Stimulated activated CD8-positive, alpha-beta memory T cell treated with anti-CD3 and anti-CD28 coated beads, Interleukin-7, amount 100 ng/mL, for 48 hours (primary cell): ENCODE measurements at places on chromosomes 3 and 15.
A peak's percentile ranks its signal among the peaks of the same experiment; 100 is the strongest.

GRCh38 chr3:131079086-131079485, 52.4 kb downstream of the NEK11 start:
- DNase-seq = no peak

DNA sequence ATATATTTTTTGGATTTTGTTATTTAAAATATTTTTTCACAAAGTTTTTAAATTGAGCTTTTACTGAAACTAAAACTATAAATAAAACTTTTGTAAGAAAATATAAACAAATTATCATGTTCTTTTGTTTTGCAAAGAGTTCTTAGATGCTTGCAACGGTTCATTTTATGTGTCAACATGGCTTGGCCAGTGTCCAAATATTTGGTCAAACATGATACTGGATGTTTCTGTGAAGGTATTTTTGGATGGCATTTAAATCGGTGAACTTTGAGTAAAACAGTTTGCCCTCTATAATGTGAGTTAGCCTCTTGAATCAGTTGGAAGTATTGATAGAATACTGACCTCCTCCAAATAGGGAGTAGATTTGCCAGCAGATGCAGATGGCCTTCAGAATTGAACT, 612.6 kb upstream of the NECTIN3 start:
- no peak for DNase-seq

DNA sequence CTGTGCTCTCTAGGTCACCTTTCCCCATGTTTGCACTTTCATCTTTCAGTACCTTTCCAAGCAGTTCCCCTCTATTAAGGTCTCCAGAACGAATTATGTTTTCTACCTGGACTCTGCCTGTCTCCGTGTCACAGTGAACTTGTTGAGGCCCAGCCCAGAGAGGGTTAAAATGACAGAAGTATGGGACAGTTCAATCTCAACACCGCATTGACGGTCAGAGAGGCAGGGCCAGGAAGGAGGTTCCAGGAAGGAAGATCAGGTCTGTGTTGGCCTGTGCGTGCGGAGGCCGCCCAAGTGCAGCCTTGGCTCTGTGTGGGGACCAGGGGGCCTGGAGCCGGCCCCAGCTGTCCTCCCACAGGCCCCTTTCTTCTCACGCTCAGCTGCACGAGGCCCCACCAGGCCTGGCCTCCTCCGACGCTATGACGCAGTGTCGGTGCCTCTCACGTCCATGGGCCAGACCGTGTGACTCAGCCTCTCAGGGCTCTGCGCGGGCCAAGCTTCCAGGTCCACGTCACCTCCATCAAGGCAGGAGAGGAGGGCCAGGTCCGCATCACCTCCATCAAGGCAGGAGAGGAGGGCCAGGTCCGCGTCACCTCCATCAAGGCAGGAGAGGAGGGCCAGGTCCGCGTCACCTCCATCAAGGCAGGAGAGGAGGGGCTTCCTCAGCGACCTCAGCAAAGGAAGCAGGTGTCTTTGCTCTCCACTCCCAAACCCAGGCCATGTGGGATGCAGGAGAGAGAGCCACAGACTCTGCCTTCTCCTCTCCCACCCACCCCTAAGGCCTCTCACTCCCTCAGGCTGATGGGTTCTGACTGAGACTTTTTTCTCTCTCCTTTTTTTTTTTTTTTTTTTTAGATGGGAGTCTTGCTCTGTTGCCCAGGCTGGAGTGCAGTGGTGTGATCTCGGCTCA, 83.1 kb downstream of the CPN2 start:
- DNase-seq = no peak

GRCh38 chr15:53457479-53457878, 302.0 kb downstream of the WDR72 start:
- no peak for DNase-seq

GRCh38 chr3:4409415-4409814, 57.7 kb downstream of the SUMF1 start:
- DNase-seq = peak; percentile 29

DNA sequence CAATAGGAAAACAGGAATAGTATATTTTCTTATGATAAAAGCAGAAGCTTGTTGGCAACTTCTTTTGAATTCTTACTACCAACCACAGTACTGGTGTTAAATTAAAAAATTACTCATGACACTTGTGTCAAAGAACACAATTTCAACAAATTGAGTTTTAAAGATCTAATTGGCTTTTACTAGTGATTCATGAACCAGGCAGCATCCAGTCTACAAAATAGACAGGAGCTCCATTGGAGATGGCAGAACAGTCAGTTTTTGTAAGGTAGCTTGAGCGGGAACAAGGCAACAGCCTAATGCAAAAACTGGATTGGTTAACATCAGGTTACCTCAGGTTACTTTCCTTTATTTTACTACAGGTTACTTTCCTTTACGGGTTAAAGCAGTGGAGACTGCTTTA, 181.3 kb upstream of the THBS1 start:
- no peak for DNase-seq

DNA sequence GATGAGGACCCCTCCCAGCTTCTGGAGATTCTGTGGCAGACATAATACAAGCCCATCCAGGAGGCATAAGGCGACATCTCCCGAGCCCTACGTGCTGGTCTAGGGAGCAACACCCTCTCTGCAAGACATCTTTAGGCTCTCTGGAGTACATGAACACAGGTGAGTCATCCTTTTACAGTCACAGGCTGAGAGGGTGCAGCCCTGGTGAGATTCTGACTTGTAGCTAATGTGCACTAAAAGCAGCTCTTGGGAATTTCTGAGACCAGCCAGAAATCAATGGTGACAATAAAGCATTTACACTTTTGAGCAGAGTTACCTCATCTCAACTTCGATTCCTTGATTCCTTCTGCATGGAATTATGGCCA, 131.1 kb downstream of the XXYLT1 start:
- no peak for DNase-seq

- DNase-seq = no peak
These were observed 65.3 kb downstream of the MESD start for GRCh38 chr15:80924278-80924677.

DNA sequence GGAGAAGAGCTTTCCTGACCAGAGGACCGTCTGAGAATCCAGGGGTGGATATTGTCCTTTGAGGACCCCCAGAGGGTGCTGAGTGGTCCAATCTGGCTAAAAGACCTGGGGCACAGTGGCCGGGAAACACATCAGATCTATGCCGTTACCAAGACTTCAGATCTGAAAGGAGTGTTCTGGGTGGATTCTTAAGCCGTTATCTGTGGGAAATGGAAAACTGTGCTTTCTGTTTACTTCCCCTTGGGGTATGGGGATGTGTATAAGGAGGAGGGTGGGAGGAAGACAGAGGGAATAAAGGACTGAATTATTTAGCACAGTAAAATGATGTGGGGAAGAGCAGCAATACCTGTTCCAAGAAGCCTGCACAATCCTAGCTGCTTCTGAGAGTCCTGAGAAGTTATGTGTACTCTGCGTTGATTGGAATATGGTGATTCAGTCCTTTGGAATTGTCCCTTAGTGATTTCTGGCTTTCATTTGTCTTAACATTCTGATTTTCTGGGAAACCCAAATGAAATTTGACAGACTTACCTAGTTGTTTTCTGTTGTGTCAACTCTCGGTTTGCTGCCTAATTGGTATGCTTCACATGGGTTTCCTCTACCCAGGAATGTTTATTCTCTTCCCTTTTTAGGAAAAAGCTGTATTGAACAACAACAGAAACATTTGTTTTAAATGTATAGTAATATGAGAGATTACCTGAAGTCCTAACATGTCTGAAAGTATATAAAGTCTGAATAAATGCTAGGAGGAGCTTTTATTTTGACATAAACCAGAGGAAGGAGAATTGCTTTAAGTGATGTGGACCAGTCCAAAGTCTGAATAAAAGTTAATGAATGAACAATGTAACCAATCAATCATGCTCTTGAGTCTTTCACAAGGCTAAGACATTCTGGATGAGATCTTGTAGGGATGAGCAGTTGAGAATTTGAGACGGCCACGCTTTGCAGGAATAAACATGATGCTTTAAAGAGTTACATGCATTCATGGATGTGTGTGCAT, 427.1 kb upstream of the C2CD4B start:
- DNase-seq = no peak

DNA sequence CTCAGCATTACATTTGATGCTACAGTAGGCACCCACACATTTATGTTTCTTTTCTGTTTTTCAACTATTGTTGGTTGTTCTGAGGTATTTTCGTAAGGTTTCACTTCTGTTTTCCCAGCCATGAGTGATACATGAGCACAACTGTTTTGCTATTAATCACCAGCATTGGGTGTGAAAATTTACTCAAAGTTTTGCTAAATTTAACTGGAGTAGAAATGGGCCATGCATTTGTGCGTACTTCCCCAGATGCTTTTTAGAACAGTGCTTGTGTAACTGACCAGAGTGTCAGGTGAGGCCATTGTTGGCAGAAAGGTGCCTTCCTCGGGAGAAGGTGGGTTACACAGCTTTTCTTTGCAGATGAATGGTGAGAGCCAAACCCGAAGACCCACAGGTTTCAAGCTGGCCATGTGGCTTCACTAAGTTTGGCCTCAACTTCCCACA, 70.4 kb downstream of the ST6GAL1 start:
- DNase-seq = no peak

DNA sequence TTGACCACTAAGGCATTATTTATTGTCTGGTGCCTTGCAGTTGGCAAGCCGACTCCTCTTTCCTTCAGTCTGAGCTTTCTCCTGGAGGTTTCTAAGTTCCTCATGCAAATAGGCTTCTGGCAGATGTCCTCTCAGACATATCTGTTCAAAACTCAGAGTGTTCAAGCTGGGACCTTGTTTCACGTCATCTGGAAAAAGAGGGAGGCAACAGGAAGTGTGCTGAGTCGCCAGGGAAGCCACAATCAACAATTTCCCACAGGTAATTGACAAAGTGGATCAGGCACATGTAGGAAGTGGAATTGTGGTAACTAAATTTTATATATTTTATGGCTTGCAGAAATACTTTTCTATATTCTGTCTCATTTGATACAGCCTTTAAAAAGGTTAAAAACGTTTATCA, 14.6 kb downstream of the SCG5 start:
- no peak for DNase-seq

DNA sequence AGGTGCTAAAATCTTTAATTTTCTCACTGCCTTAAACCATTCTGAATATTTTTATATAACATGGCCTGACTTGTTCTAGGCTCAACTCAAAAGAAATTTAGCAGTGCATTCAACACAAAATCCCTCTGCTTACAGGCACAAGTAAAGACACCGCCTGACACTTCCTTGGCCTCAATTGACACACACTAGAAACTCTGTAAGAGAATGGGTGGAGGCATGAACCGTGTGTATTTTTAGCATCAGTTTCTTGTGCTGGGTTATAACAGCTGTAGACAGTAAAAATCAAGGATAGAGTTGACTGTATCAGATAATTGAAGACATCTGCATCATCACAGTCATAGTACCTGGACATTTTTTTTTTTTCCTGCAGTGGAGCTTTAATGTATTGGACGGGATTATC, 54.3 kb downstream of the SLC9A9 start:
- DNase-seq = no peak

GRCh38 chr15:59995568-59996297, 8.4 kb upstream of the FOXB1 start:
- DNase-seq = no peak

DNA sequence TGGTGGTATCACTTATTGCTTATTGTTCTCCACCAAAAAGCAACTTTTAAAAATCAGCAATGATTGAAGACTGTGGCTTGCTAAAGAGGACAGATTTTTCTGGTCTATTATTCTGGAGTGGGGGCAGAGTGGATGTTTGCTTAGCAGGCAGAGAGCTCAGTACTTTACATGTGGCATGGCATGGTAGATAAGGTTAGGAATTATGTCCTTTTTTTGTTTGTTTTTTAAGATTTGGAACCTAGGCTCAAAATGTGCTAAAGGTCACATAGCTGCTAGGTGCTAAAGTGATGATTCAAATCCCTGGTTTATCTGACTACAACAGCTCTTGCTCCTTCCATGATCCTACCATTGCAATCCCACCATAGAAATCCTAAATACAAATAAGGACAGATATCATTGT, 331.0 kb upstream of the ADAMTS9 start:
- DNase-seq = no peak

DNA sequence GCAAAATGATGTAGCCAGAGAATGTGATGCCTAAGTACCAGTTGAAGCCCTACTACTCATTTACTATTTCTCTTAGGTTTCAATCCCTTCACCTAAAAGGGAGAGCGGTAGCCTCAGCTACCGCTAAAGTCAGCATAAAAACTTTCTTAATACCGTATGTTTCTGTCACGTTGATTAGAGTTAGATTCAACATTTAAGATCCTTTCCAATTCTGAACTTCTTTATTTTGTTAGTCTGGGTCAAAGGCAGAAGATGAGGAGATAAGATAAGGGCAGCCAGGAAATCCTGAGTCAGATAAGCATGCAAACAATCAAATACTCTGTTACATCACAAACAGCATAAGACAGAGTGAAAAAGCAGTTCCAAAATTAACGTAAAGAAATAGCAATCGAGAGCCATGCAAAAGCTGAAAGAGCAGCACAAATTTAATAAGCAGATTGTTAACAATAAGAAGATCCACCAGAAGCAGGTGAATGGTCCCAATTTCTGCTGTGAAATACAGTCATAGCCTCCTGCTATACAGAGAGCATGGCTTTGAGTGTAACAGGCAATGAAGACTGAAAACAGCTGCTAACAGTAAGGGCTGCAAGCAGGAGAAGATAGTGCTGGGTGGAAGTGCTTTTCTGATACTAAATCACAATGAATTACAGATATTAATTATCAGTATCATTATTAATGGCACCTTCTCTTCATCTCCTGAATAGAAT, 3.0 kb downstream of the TMEM207 start:
- DNase-seq = no peak

DNA sequence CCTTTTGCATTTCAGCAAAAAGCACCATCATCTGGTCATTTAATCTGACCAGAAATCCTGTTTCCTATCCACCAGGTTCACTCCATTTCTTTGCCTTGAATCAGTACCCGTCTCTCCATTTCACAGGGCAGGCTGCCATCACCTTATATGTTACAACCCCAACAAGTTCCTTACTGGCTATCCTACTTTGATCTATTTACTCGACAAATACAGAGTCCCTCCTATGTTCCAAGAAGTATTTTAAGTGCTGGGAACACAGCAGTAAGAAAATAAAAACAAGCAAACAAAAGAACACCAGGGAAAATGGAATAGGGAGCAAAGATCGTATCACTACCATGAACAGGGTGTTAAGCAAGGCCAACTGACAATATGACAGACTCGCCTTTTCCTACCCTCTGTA, 295.2 kb upstream of the WNT5A start:
- DNase-seq = no peak

- no peak for DNase-seq
These were observed 43.1 kb upstream of the WDR5B start for GRCh38 chr3:122458992-122459391.
